Fibroblast of villous mesenchyme (primary cell): ENCODE measurements at places on chromosomes 11 and 22.

- no peak for DNase-seq
These were observed 2.2 kb downstream of the APOC3 start for GRCh38 chr11:116831790-116832349.

DNA sequence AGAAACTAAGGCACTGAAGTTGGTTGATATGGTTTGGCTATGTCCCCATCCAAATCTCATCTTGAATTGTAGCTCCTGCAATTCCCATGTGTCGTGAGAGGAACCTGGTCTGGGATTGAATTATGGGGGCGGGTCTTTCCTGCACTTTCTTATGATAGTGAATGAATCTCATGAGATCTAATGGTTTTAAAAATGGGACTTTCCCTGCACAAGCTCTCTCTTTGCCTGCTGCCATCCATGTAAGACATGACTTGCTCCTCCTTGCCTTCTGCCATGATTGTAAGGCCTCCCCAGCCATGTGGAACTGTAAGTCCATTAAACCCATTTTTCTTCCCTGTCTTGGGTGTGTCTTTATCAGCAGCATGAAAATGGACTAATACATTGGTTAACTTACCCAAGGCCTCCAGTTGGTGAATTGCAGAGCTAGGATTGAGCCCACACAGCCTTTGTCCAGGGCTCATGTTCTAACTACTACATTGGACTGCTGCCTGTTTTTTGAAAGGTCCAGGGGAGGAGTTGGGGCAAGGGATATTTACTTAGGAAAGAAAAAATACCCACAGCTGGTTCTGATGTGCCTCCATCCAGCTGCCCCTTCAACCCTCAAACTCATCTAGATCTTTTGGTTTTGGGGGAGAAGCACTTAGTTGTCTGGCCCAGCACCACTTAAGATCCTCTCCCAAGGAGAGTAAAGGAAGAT, 107.8 kb upstream of the NAV2 start:
- no peak for DNase-seq

DNA sequence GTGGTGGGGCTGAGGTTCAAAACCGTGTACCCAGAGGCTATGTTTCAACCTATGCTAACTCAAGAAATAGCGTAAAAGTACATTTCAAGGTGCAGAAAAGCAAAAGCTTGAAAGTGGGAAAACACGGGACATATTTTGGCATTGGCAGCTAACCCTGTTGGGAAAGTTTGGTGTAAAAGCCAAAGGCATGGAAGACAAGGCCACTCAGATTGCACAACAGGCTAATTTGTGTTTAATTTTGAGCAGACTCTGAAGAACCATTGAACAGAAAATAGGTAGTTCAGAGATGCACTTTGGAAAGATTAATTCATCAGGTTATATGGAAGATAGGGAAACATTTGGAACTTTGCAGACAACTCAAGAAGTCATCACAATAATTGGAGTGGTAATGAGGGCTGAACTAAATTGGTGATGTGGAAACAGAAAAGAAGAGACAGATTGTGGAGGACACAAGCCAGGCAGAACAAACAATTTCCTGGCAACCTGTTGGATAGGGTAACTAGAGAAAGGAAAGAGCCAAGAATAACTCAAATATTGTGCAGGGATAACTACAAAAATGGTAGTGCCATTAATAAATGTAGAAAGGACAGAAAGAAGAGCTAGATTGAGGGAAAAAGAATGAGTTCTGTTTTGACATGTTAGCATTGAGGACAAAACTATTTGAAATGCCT, 140.5 kb upstream of the PGR start:
- DNase-seq: no peak

- no peak for DNase-seq
These were observed 32.5 kb downstream of the AHNAK start for GRCh38 chr11:62514151-62514550.

DNA sequence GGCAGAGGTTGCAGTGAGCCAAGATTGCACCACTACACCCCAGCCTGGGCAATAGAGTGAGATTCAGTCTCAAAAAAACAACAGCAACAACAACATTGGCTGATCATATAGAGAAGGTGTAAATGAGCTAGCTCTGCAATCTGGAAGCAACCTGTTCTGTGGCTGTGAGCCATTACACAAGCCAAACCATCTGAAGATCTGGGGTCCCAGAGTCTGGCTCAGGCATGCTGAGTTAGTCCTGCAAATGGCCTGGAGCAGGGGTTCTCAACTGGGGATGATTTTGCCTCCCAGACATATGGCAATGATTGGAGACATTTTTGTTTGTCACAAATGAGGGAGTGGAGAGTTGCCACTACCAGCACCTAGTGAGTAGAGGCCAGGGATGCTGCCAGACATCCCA, 42.3 kb upstream of the RAB1B start:
- DNase-seq: no peak

DNA sequence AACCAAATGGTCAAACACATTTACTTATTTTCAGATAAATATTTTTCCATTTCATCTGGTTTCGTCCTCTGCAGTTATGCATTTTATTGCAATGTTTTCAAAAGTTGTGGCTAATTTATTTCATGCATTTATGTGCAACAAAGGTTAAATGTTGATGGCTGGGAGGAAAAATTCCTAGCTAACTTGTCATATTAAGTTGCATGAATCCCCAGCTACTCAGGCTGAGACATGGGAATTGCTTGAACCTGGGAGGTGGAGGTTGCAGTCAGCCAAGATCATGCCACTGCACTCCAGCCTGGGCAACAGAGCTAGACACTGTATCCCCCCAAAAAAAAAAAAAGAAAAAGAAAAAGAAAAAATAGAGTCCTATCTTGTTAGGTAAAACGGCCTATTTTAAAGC, 1862.4 kb upstream of the RAG2 start:
- DNase-seq: peak; percentile 24

DNA sequence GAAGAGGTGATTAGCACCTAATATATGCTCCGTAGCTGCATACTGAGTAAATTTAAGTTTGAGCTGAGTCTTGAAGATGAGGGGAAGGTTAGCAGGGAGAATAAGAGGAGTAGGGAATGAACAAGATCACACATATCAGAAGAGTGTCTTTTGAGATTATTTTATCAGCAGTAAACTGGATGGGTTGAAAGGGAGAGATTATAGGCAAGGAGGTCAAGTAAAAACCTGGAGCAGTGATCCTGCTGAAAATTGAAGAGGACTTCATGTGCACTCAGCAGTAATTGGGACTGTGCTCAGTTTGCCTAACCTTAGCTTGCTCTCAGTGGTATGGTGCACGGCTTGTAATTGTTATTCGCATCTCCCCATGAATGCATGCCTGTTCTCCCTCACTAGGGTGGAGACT, 79.5 kb upstream of the PICALM start:
- no peak for DNase-seq

- DNase-seq: peak; percentile 87
These were observed 73.2 kb upstream of the BLID start for GRCh38 chr11:122189229-122189628.

- no peak for DNase-seq
These were observed 99.0 kb upstream of the DRD2 start for GRCh38 chr11:113574171-113574570.

GRCh38 chr11:95095858-95096587, 6.4 kb downstream of the ENDOD1 start:
- peak; percentile 22 for DNase-seq

GRCh38 chr22:46328797-46329196, 6.7 kb upstream of the TRMU start:
- no peak for DNase-seq

DNA sequence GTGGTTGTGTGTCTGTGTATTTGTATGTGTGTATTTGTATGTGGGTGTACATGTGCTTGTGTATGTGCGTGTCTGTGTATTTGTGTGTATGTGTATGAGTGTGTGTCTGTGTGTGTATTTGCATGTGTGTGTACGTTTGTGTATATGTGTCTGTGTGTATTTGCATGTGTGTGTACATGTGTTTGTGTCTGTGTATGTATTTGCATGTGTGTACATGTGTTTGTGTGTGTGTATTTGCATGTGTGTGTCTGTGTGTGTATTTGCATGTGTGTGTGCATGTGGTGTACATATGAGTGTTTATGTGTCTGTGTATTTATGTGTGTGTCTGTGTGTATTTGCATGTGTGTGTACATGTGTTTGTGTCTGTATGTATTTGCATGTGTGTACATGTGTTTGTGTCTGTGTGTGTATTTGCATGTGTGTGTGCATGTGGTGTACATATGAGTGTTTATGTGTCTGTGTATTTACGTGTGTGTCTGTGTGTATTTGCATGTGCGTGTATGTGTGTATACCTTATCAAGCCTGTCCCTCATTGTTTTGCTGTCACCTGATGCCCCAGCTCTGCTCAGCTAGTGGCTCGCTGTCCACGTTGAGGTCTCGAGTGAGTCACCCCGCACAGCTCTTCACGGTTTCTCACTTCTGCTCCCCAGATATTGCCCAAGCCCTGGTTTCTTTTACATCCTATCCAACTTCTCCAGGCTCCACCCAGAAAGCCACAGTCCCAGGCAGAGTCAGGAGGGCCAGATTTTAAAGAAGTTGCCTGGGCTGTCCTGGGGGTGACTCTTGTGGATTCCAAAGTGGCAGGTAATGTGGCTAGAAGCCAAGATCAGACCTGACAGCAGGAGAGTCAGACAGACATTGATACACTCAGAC, 15.2 kb downstream of the MB start:
- DNase-seq: peak; percentile 83

DNA sequence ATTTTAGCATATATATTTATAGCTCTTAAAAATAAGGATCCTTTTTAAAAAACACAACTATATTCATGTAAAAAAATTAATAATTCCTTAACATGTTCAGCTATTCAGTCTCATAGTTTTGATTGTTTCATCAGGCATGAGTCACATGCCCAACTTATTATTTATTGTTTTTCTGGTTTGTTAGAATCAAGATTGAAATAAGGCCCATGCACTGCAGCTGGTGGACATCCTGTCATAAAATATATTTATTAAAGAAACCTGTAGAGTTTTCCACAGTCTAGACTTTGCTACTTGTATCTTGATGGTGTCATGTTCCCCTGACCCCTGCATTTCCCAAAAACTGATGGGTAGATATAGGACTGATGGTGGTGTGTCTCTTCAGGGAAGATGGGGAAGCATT, 77.4 kb downstream of the PARVA start:
- DNase-seq: peak; percentile 50

GRCh38 chr11:15727520-15727914, 612.8 kb downstream of the INSC start:
- no peak for DNase-seq

- peak; percentile 49 for DNase-seq
These were observed 12.9 kb downstream of the OR51B6 start for GRCh38 chr11:5364214-5364613.

DNA sequence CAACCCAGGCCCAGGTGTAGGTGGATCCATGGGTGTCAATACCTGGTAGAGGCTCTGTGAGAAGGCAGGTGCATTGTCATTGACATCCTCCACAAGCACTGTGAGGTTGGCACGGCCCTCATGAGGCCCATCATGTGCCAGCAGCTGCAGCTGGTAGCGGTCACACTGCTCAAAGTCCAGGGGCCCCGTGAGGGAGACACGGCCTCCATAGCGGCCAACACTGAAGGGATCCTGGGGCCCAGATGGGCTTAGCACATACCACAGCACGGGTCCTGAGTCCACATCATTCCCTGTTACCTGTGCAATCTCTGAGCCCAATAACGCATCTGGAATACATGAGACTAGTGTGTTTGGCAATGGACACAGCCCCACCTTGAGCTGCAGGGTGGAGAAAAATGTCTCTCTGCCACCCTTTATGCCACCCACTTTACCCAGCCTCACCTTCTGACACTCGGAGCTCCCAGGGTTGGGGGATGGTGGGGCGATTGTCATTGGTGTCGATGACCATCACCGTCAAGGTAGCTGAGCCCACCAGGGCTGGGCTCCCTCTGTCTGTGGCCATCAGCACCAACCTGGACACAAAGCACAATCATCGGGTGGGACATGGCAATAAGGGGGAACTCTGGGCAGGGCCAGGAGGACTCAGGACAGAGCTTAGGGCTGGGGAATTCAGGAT, 6.1 kb upstream of the TPP1 start:
- DNase-seq: no peak

DNA sequence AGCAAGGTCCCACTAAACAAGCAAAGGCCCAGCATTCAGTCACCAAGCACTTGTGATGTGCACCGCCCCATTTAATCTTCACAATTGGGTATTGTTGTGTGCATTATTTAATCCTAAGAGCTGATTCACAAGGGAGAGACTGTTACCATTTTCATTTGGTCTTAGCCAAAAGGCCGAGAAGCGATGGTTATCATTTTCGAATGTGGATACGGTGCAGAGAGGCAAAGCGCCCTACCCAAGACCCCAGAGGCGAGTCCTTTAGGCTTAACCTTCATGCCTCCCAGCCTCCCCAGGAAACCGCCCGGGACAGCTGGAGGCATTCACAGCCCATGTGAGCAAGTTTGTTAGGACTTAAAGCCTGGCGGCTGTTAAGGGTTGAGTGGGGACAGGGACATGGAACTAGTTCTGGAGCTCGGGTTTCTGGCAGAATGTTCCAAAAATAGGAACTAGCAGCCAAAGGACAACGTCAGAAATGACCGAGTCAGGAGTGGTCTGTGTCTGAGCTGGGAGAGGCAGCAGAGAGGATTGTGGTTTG, 13.0 kb upstream of the UPK3A start:
- DNase-seq: peak; percentile 78

DNA sequence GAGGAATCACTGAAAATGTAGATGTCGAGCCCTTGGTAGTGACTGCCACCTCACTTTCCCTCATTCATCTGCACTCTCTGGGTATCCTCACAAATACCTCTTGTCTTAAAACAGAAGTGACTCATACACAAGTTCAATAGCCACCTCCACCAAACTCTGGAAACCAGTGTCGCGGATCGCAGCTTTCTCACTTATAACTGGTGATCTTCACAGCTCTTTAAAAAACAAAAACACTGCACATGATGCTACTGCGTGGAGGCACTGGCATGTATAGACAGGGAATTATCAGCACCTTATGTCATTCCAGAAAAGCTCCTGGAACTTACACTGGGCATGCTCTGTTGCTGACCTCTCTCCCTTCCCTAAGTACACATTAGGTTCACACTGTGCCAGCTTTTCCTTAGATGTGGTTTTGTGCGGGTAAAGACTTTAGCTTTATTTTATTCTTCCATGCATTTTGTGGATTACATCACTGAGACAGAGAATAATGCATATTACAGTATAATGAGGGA, 425.5 kb upstream of the CADM1 start:
- DNase-seq: no peak

- DNase-seq: no peak
These were observed 17.0 kb downstream of the FADD start for GRCh38 chr11:70220136-70220535.

DNA sequence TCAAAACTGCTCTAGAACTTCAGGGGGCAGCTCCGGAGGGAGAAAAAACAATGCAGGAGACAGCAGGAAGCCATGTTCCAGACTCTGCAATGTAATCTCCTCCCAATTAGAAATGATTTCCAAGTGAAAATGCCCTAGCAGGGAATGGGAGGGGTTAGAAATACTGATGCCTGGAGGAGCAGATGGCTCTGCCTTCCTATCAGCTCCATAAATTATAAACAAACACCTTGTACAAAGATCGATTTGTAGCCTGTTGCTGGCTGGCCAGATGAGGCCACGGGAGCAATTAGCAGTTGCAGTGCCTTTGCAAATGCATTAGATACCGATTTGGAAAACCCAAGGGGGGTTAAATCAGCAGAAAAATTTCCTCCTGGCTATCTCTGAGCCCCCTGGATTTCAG, 46.6 kb upstream of the CHRM4 start:
- DNase-seq: no peak
